ENCODE measurements at places on chromosomes 16 and 17.

DNA sequence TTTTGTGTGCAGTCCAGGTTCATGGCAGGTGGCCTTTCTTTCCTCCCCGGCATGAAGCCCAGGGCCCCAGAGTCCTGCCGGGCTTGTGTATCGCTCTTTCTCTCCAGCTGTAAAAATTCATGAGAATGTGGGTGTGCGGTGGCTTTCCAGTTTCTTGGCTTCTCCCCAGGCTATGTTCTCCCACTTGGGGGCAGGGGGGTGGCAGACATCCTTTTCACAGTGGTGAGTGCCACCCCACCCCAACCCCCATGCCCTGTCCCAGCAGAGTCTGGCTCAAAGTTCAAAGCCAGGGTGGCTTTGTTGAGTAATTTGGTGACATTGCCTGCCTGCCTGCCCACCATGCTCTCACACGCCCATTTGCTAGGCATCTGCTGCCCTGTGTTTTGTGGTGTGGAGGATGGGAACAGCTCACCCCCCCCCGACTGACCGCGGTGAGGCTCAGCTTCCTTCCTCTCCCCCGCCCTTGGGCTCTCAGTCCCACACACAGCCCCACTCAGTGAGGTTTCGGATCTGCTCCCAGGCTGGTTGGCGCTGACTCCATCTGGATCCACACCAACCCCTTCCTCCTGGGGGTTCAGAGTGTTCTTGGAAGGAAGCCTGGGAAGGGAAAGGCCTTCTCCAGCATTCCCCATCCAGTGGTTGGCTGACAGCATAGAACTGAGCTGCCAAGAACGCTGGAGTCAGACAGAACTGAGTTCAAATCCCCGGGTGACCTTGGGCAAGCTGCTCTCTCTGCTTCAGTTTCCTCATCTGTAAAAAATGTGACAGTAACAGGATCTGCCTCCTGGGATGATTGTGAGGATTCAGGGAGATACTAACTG lies 36.0 kb downstream of the CHD9 start:
- peak; percentile 98 for DNase-seq

DNA sequence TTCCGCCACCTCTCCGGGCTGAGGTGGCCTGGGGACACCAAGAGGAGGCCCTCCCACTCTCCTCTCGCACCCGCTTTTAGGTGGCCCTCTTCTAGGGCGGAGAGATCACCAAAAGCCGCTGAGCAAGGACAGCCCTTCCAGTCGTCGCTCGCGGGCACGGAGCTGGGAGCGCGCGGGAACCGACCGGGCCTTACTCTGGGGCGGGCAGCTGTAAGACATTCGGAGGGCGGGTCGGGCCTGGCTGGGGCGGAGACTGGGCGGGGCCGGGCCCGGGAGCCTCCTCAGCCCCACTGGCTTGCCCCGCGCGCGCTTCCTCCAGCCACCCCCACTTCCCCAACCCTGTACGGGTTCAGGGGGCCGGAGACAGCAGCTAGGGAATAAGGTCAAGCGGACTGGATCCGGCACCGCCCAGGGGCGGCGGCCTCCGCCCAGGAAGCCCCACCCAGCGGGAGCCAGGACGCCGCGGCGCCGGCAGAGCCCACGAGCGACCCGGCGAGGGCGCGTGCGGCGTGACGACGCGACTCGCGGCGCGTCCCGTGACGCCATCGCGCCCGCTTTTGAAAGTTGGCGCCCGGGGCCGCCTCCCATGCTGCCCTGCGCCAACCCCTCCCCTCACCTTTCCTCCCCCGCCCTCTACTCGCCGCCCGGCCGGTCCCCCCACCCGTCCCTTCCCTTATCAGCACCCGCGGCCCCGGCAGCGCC lies 351 bp upstream of the CTCF start:
- DNase-seq = peak; percentile 95

DNA sequence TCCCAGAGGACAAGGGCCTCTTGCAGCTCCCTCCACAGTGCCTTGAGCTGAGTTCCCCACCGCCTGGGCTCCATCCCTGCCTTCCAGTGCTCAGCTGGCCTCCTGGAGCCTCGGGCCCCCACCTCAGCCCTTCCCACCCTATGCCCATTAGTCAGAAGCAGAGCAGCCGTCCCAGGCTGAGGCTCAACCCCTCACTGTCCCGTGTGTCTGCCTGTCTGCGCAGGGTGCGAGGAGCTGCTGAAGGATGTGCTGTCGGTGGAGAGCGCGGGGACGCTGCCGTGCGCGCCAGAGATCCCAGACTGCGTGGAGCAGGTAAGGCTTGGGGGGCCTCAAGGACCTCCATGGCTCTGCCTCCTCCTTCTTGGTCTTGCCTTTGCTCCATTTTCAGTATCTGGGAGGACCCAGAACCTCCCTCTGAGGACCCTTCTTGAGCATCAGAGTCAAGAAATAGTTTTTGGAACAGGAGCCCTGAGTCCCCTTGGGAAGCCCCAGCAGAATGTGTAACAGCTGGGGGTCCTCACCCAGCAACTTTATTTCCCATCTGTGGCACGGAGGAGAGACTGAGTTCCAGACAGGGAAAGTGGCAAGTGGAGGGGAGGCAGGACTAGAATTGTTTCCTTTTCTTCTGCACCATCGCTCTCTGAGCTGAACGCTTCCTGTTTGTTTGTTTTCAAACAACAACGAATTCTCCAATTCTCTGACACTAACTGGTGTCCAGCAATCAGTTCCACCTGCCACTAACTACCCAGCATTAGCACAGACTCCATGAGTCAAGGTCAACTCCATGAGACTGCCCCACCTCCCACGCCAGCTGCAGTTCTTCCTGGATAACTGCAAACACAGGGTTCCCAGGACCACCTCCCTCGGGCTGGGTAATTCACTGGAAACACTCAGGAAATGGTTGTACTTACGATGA lies 42.6 kb downstream of the RAB11FIP4 start:
- DNase-seq = no peak

DNA sequence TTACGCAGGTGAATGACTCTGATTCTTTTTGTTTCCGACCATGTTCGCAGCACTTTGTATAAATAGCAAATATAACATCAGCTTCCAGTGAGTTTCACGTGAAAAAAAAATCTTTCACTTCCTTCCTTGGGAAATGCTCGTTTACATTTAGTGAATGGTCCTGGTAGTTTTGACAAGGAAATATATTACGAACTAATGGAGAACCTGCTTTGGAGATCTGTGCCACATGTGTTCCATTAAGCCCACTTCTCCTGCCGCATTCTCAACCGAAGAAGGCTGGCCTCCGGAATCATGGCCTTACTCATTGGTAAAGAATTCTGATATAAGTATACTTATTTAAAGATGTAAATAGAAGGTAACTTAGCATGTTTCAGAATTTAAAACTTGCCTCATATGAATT lies 3.6 kb downstream of the CRAMP1 start:
- no peak for DNase-seq

- DNase-seq = no peak
These were observed 27.7 kb downstream of the CNTROB start for GRCh38 chr17:7959503-7960253.

GRCh38 chr16:57748596-57748995 lies 13.0 kb downstream of the KATNB1 start:
- no peak for DNase-seq

- DNase-seq = peak; percentile 5
These were observed 15.8 kb downstream of the SNX20 start for GRCh38 chr16:50665128-50665878.

DNA sequence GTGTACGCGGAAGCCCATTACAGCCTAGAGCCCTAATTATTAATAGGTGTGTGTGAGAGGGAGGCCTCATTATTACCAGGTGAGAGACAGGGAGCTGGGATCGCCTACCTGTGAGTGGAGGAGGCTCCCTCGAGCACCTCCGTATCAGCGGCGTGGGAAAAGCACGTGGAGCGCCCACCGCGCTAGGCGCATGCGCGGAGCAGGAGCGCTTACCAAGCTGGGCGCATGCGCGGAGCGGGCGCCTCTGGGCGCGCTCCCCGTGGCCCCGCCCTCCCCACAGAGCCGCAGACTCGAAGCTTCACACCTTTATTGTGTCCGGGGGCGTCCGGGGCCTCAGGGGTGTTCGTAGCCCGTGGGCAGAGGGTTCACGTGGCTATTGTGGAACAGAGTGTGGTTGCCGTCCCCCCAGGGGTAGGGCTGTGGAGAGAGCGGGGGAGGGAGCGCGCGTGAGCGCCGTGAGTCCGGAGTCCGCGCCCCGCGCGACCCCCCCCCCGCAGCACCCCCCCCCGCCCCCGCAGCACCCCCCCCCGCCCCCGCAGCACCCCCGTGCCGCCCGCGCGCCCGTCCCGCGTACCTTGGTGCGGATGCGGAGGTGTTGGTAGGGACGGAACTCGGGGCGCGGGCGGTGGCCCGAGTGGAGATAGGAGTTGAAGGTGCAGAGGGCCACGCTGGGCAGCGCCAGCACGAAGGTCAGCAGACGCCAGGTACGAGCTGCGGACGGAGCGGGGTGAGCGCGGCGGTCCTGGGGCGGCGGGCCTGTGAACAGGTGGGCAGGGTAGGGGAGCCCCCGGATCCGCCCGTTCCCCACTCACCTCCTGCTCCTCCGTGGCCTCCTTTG lies 500 bp downstream of the COX6A2 start:
- DNase-seq = no peak

GRCh38 chr16:89352091-89352681 lies 134.7 kb downstream of the ZNF778 start:
- DNase-seq = no peak

DNA sequence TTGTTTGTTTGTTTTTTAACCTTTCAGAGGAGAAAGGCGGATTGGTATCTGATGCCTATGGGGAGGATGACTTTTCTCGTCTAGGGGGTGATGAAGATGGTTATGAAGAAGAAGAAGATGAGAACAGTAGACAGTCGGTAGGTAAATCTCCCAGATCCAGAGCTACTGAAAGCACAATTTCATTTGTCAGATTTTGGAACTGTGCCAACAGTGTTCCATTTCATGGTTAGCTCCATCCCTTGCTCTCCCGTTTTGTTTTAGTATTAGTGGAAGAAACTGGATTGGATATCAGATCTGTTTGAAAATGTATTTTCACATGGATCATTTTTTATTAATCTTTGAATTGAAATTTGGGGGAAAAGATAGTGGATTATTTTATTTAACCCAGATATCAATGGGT lies 1.4 kb downstream of the SAP30BP start:
- DNase-seq = no peak

- no peak for DNase-seq
These were observed 279.9 kb upstream of the DYNLRB2 start for GRCh38 chr16:80260906-80261311.

- no peak for DNase-seq
These were observed 43.5 kb upstream of the KLHDC4 start for GRCh38 chr16:87809150-87809902.
